Stimulated activated CD8-positive, alpha-beta memory T cell treated with anti-CD3 and anti-CD28 coated beads, Interleukin-12 subunit alpha, Interleukin-12 subunit beta, amount 100 ng/mL, for 4 hours (primary cell): ENCODE measurements at places on chromosomes 11 and 22.

DNA sequence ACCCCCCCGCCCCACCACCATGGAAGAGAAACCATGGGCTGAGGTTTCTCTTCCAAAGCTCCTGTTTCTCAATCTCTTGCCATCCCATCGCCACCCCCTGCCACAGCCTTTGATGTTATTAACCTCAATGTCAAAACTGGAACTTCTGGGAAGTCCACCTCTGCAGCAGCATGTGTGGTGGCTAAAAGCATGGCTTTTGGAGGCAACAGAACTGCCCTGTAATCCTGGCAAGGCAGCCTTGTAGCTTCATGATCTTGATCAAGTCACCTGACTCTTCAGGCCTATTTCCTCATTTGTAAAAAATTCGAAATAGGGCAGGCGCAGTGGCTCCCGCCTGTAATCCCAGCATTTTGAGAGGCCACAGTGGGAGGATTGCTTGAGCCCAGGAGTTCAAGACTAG, 3.5 kb upstream of the COX8A start:
- no peak for DNase-seq

- DNase-seq: no peak
Measured at GRCh38 chr22:48943567-48944432, 883.9 kb downstream of the BRD1 start.

DNA sequence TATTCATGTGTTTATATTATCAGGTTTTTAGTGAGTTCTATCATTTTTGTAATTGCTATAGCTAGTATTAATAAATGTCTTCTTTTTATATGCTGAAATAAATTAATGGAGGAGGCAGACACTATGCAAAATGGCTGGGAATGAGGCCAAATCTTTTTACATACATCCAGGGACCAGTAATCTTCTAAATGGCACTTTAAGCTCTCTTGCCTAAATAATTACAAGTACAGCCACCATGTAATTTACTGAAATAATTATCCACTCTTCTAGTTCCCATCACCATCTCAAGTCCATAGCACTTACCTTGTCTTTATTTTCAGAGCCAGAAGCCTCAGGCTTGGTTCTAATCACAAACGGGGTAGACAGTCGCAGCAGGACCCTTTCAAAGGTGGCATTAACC, 79.1 kb downstream of the GUCY1A2 start:
- no peak for DNase-seq

DNA sequence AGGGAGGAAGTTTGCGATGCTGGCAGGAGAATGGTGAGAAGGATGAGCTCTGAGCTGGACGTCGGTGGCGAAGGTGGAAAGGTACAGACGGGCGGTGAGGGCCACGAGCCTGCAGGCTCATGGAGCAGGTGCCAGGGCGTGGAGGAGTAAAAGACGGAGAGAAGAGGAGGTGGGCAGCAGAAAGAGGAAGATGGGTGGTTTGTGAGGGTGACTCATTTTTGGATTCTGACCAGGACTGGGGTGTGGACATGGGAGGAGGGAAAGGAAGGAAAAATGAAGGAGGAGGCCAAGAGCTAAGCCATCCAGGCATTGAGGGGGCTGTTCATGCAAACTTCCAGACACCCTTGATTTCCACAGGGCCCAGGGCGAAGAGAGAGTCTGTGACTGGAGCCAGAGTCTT, 3.5 kb downstream of the ZDHHC24 start:
- no peak for DNase-seq

DNA sequence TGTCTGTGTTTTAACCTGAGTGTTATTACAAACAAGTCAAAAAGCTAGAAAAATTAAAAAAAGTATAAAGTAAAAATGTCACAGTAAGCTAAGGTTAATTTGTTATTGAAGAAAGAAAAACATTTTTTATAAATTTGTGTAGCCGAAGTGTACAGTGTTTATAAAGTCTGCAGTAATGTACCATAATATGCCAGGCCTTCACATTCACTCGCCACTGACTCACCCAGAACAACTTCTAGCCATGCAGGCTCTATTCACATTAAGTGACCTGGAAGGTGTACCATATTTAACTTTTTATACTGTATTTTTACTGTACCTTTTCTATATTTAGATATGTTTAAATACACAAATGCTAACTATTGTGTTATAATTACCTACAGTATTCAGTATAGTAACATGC, 14.7 kb upstream of the FDX1 start:
- no peak for DNase-seq

GRCh38 chr11:61958590-61958989, 8.4 kb downstream of the BEST1 start:
- DNase-seq: no peak

- no peak for DNase-seq
Measured at GRCh38 chr11:68959465-68960293, 21.1 kb downstream of the MRGPRD start.

DNA sequence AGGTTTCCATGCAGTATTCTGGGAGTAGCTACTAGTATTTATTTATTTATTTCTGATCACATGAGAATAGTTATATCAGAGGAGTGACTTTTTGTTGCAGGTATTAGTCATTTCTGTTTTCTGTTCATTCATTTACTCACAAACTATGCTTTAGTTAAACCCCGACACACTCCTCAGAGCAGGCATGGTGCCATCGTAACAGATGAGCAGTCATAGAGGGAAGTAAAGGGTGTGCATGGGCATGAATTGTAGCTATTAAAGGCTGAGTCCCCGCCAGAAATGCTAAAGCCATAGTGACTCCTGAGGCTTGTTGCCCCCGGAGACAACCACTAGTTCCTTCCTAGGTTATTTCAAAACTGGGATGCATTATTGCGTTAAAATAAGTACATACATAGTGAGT, 10.6 kb downstream of the JHY start:
- DNase-seq: no peak

DNA sequence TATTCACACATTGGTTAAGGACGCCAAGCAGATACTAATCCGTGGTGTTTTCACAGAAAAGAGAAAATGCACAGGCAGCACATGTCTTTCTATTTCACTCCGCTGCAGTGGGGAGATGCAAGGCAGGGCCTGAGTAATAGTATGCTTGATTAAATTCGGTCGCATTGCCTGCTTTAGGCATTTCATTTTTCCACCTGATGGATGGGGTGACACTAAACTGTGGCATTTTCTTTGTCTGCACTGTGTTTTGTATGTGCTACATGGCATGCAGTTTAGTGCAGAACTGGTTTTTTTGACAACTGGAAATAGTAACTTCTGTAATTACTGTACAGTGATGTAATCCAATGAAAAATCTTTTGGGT, 94.9 kb downstream of the SLC17A6 start:
- no peak for DNase-seq

DNA sequence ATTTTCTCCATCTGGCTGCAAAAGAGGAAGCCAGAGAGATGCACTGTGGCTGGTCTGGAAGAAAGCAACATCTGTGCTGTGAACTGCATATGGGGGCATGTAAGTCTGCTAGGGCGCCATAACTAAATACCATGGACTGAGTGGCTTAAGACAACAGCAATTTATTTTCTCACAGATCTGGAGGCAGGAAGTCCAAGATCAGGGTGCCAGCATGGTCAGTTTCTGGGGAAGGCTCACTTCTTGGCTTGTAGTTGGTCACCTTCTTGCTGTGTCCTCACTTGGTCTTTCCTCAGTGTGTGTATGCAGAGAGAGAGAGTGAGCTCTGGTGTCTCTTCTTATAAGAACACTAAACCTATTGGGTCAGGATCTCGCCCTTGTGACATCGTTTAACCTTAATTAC, 34.9 kb upstream of the POLD3 start:
- DNase-seq: no peak

GRCh38 chr11:44467413-44467812, 98.0 kb upstream of the CD82 start:
- DNase-seq: no peak

DNA sequence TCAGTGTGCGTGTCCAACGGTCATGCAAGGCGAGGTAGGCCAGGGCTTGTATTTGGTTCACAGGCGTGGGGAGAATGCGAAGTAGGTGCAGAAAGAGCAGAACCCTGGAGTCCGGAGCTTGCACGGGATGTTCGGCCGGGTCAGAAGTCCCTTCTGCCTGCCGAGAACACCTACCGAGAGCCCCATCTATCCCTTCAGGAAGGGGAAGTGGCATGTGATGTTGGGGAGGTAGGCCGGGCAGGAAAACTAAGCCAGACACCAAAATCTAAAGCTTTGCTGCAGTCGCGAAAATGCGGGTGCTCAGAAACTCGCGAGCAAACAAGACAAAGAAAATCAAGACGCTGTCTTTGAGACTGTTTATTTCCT, 435 bp upstream of the TAF6L start:
- no peak for DNase-seq

GRCh38 chr11:77723024-77723423, 85.4 kb upstream of the CLNS1A start:
- no peak for DNase-seq

- no peak for DNase-seq
Measured at GRCh38 chr11:122853261-122853660, 15.0 kb downstream of the CRTAM start.

- no peak for DNase-seq
Measured at GRCh38 chr11:105915021-105915420, 107.0 kb downstream of the MSANTD4 start.

DNA sequence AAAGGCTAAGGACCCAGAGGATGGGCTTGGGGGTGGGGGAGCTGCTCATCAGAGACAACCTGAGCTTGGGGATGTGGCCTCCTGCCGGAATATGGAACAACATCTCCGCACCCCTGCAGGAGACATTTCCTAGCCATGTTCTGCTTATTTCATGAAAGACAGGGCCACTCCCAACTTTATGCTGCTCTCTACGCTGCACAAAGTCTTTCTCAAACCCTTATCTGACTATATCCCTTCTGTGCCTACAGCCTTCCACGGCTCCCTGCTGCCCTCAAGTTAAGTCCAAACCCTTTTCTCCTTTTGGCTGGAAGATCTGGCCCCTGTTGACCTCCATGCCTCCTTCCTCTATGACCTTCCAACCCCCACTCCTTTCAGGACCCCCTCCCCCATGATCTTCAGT, 562.0 kb downstream of the MN1 start:
- DNase-seq: no peak

- DNase-seq: no peak
Measured at GRCh38 chr11:61278001-61278470, 17.1 kb downstream of the VWCE start.

DNA sequence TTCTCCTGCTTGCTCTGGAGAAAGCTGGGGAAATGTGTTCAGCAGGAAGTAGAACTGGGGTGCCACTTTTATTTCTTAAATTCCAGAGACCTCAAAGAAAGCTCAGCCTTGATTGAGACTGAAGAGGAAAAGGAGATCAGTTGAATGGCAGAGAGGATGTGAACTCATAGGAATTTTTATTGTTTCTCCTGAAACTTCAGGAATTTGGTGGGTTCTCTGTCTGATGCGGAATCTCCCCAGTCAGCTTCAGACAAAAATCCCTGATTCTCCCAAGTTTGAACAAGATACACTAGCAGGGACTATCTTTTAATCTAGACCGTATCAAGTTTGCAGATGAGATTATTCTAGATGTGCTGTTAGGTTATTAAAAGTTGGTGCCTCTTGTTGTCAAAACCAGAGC, 23.0 kb downstream of the EHF start:
- no peak for DNase-seq

DNA sequence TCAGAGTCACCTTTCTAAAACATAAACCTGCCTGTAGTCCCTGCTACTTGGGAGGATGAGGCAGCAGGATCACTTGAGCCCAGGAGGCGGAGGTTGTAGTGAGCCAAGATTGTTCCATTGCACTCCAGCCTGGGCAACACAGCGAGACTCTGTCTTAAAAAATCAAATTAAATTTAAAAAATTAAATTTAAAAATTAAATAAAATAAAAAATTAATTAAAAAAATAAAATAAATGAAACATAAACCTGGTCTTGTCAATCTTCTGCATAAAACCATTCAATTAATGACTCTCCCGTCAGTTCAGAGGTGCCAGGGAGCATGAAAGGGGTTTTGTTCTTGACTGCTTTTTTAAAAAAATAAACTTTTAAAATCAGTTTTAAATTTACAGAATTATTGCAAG, 48.6 kb downstream of the CCDC83 start:
- no peak for DNase-seq

DNA sequence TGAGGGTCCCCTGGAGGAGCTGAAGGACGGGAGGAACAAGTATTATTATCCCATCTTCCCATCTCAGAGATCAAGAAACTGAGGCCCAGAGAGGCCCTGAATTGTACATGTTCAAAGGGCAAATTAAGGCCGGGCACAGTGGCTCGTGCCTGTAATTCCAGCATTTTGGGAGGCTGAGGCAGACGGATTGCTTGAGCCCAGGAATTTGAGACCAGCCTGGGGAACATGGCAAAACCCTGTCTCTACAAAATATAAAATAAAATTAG, 8.1 kb downstream of the PLA2G6 start:
- no peak for DNase-seq

DNA sequence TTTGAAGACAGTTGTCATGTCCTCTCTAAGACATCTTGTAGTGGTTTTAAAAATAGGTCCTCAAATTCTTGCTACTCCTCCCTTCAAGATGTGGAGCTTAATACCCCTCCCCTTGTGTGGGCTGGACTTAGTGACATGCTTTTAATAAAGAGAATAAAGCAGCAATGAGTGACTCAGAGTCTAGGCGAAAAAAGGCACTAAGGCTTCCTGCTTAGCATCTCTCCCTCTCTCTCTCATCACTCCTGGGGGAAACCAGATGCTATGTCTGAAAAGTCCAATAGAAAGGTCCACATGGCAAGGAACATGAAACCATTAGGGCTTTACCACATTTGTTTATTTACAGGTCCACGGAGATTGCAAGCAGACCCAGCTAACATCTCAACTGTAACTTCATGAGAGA, 11.7 kb downstream of the SERGEF start:
- DNase-seq: no peak

GRCh38 chr11:104322696-104323095, 158.7 kb upstream of the PDGFD start:
- no peak for DNase-seq

DNA sequence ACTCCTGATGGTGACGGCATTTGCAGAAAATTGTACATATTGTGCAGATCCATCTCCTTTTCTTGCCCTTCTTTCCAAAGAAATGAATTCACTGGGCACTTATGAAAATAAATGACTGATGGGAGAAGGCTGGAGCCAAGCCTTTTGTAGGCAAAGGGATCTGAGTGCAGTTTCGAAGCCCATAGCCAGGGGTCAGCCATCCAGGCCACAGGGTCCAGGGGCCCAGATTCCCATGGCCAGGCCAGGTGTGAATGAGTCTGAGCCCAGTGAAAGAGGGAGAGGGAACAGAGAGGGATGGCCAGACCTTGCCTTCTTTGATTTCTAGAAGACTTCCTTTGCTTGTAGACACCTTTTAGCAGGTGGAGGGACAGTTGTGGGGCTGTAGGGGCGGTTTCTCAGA, 209.1 kb downstream of the KIRREL3 start:
- DNase-seq: no peak
